Fibroblast of lung (primary cell): ENCODE measurements at places on chromosomes 2 and 18. TPM values are rescaled to one million over a fixed set of nuclear protein-coding genes. Genes with fewer than 3 reads are reported as not detected.

DNA sequence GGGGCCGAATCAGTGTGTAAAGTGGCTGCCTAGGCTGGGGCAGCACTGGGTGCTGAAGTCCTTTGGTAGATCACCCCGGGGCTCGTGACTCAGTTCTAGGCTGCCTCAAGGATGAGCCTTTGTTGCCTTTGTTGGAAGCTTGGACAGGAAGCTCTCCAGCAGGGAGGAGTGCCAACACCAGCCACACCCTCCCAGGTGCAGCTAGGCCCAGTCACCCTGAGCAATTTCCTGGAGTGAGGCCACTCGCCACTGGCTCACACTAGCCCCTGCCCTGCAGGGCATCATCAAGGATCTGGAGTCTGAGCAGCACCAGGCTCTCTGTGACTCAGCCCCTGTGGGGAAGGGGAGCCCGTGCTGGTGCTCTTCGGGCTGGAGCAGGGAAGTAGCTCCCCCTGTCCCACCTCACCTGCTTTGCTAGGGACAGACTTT is 6.7 kb upstream of the SDC1 start:
- no peaks in the 10 kb centered on the region for H3K27me3 ChIP-seq
- H3K36me3 ChIP-seq: no peaks in the 10 kb centered on the region
- no peak overlapping the region for H3K4me3 ChIP-seq
- H3K27ac ChIP-seq: no peak overlapping the region
- peaks cover 3% of the 10 kb centered on the region for H3K4me1 ChIP-seq

- H3K4me3 ChIP-seq: no peak overlapping the region
- no peaks in the 10 kb centered on the region for H3K27me3 ChIP-seq
- DNase-seq: no peak
Measured at GRCh38 chr2:157395811-157396210, 48.1 kb downstream of the CYTIP start.

GRCh38 chr2:236246711-236247246 is 17.4 kb downstream of the ASB18 start:
- H3K4me1 ChIP-seq: no peaks in the 10 kb centered on the region
- H3K36me3 ChIP-seq: no peaks in the 10 kb centered on the region
- no peak overlapping the region for H3K27ac ChIP-seq
- DNase-seq: no peak
- no peaks in the 10 kb centered on the region for H3K27me3 ChIP-seq

- no peaks in the 10 kb centered on the region for H3K4me1 ChIP-seq
- no peaks in the 10 kb centered on the region for H3K36me3 ChIP-seq
- peak; percentile 10 for DNase-seq
- no peak overlapping the region for H3K4me3 ChIP-seq
- no peaks in the 10 kb centered on the region for H3K27me3 ChIP-seq
- no peak overlapping the region for H3K27ac ChIP-seq
Measured at GRCh38 chr2:149169656-149170055, 131.2 kb downstream of the LYPD6B start.

GRCh38 chr2:222944552-222944951 is 83.7 kb downstream of the ACSL3 start:
- H3K27ac ChIP-seq: no peak overlapping the region
- no peak for DNase-seq
- no peaks in the 10 kb centered on the region for H3K36me3 ChIP-seq
- no peak overlapping the region for H3K4me3 ChIP-seq
- no peaks in the 10 kb centered on the region for H3K27me3 ChIP-seq

DNA sequence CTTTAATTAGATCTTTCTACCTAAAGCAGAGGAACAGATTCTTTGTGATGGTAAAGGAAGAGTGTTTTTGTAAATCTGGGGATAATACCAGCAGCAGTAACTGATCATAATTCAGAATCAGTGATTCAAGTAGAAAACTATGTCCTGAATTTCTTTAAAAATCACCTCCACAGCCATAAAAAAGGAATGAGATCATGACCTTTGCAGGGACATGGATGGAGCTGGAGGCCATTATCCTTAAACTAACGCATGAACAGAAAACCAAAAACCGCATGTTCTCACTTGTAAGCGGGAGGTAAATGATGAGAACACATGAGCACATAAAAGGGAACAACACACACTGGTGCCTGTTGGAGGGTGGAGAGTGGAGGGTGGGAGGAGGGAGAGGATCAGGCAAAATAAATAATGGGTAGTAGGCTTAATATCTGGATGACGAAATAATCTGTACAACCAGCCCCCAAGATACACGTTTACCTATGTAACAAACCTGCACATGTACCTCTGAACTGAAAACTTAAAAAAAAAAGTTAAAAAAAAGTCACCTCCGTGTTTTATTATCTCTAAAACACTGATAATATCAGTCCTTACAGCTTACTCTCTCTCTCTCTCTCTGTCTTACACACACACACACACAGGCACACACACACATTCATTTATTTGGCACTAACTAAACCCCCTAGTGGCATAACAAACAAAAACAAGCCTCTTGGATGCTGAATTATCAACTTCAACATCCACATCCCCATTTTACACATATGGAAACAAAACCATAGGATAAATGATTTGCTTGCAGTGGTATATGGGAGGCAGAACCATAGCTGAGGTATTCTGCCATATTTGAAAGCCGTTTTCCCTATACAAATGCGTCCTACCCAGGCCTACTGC is 1.4 kb downstream of the TM4SF20 start:
- H3K4me1 ChIP-seq: peaks cover 6% of the 10 kb centered on the region
- H3K4me3 ChIP-seq: no peak overlapping the region
- no peaks in the 10 kb centered on the region for H3K27me3 ChIP-seq
- DNase-seq: no peak

GRCh38 chr2:232568161-232568560 is 17.7 kb downstream of the EIF4E2 start:
- peak overlapping the region; percentile 64 for H3K27ac ChIP-seq
- H3K4me3 ChIP-seq: no peak overlapping the region
- peaks cover 12% of the 10 kb centered on the region for H3K36me3 ChIP-seq
- peaks cover 2% of the 10 kb centered on the region for H3K4me1 ChIP-seq
- DNase-seq: peak; percentile 86

DNA sequence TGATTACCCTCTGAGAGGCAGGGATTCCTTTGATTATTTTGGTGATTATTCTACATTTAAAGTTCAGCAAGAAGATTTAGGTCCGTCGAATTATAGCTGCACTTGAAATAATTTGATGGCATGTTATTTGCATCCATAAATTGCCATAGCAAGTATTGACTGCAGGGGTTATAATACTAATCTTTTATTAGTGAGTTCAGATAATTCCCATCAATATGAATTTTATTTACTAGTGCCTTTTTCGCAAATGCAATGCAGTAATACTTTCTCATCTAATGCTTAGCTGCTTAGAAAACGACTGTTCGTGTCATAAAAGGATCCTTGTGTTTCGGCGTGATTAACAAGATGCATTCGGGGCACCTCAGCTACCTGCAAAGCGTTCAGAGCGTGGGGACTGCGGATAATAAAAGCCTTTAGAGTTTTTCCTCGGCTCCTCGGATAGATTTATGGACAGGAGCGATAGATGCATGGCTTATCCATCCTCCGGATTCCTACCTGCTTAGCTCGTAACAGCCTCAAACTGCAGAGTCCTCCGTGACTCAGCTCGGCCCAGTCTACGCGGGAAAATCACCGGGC is 2.5 kb upstream of the GBX2 start:
- no peaks in the 10 kb centered on the region for H3K4me1 ChIP-seq
- H3K27me3 ChIP-seq: peaks cover 85% of the 10 kb centered on the region
- H3K36me3 ChIP-seq: no peaks in the 10 kb centered on the region
- no peak for DNase-seq
- no peak overlapping the region for H3K4me3 ChIP-seq

Gene LIMS2
- total RNA-seq: 0.51 and 1.8 TPM in 2 replicates

Gene AGXT
- not detected in 2 replicates for total RNA-seq

Gene EN1
- under 0.01 TPM in 1 of 2 replicates, not detected in the other for total RNA-seq

Gene MC4R
- not detected in 2 replicates for total RNA-seq
